CD4-positive, alpha-beta T cell treated with Interleukin-10 for 1 hour (primary cell): ENCODE measurements at places on chromosomes 5 and 9.

DNA sequence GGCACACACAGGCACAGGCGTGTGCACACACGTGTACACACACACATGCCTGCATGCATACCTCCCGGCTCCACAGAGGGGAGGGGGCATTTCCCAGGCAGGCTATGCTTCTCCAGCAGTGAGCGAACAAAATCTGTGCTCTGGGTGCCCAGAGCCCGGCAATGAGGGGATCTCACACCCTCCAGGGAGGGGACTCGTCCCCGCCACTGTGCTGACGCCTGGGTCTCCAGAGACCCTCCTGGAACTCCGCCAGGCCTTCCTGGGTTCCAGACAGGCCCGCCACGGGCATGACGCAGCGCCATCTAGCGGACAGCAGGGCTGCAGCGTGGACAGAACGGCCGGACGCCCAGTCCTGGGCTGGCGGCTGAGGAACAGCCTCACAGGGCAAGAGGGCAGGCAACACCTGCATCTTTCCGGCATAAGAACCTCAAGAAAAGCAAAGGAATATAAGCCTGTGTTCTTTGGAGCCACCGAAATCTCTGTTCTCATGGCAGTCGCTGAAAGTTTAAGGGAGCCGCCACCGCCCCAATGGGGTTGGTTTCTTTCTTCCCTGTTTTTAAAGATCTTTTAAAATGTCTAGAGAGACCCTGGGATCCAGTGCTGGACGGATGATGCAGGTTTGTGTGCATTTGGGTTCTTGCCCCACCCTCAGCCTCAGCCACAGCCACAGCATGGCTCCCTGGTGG, 135.6 kb upstream of the PPP1R26 start:
- peak; percentile 25 for DNase-seq

DNA sequence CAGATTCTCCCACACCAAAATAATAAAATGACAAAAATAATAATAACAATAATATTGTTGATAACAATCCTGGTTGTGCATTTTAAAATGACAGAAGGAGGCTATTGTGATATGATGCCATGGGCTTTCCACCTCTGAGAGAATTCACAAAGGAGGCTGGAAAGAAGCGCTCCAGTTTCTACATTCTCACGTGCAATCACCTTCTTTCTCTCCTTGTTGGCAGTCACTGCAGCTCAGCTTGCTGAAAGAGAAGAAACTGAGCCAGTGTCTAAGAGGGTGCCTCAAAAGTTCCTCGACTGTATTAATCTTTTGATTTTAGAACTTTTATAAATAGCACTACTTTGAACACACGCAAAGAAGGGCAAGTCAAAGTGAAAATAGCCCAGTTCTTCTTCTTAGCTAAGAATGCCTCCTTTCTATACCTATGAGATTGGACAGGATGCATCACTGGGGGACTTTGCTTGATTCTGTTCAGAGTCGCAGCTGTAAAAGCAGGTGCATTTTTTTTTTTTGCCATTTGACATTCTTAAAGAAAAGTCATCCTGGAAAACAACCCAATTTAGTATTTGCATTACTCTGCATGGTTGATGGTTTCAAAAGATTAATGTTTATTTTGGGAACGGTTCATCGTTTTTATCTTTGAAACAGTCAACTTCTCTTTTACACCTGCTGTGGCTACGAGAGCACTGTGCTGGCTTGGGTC, 12.4 kb upstream of the SUB1 start:
- DNase-seq, result no peak

DNA sequence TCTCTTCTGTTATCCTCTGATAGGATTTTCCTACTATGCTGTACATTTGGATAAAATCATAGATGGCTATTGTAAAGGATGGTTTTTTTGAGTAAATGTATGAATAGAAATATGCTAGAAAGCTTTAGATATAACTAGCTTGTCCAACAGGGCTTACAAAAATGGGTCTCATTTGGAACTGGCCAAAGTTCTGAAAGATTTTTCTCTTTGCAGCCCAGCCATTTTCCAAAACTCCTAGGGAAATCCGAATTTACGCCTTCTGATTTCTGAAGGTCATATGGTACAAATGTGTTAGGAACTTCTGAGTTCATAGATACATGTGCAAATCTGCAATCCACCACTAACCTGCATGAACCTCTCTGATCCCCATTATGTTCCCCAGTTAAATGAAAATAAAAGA, 603.9 kb upstream of the C9orf72 start:
- no peak for DNase-seq

DNA sequence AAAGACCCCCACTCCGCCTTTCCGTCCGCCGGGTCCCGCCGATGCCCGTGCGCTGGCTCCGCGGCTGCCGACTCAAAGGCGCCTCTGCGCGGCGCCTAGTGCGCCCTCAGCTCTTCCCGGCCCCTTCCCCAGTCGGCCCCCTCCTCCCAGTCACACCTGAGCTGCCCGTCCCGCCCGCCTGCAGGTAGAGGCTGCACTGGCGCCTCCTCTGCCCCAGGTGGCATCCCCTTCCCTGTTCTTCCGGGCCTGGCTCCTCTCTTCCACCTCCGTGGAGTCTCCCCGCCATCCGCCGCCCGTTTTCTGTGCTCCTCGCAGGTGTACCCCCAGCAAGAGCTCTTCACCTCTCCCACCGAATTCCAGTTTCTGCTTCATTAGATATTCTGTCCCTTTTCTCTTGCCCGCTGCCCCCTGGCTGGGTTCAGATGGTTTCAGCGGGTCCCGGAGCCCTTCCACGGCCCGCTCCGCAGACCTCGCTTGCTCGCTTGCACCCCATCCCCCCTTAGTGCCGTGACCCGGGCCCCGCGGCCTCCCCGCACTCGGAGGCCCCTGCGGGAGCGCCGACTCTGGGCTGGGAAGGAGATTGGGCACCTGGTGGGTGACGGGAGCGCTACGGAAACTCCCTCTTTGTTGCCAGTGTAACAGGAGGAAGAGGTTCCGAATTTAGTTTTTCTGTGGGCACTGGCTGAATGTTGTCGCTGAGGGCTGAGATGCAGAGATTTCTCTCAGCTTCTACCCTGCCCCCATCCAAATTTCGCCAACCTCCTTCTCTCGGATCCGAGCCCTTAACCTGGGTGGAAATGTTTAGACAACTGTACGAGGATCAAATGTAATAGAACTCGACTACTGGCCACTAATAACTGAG, 809 bp downstream of the SLC44A1 start:
- DNase-seq, result peak; percentile 59

DNA sequence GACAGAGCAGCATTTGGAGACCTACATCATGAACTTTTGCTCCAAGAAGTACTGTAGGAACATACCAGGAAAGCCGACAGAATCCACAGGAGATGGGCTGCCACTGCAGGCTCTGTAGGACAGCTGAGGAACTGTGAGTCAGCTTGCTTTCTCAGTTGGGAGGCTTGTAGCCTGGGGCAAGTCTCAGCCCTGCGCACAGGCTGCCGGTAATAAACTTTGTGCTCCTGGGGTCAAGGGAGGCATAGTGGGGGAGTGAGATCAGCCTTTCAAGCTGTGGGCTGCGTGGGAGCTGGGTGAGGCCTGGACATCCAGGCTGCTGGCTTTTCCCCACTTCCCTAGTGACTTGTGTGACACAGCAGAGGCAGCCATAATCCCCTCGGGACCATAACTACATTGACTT, 718.0 kb upstream of the CDH10 start:
- DNase-seq, result no peak

DNA sequence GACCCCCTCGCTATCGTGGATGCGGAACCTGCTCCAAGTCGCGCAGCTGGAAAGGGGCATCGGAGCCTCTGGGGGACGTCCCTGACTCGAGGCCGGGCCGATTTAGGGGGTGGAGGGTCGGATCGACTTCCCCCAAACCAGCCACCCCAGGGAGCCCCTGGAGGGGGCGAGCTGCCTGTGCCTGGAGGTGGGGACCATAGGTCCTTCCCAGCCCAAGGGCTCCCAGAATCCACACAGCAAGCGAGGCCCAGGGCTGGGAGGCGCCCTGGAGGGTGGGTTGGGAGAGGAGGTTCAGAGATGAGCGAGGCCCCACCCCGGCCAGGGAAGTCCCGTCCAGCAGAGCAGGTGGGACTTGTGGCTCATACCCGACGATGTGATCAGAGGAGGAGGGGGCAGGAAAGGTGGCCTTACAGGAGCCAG, 147.6 kb downstream of the GAPVD1 start:
- no peak for DNase-seq

DNA sequence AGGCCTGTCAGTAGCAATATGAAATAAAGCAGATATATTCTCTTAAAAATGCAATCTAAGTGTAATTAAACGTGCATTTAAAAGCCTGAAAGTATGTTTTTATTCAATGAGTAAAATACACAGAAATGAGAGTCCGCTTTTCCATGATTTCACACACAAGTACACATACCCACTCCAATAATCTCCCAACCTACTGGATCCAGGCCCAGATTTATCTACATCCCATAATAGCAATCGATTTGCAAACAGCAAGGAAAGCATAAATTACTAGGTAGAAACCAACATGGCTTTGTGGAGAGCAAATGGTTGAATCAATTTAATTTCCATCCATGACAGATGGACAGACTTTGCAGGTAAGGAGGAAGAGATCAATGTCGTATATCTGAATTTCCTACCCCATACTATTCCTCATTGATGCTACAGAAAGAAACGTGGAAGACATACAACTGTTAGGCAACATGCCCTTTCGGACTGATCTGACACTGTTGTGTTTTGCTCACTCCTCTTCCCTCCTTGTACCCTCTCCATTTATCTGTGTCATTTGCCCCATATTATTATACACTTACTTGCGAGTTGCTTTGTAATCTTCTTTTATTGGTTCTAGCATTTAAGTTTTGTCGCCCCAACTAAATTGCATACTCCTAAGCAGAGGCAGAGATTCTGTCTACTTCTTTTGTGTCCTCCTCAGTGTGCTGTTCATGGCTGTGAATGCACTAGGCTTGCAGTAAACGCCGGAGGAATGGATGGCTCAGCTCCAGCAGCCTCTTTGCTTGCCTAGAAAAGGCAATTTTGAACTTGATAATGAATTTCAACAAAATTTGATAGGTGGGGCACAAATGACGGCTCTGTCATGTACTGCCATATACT, 133.6 kb downstream of the NFIB start:
- no peak for DNase-seq

- no peak for DNase-seq
Observed at GRCh38 chr5:135221696-135222095, 177.3 kb downstream of the MACROH2A1 start.

- no peak for DNase-seq
Observed at GRCh38 chr9:70177121-70177520, 81.7 kb upstream of the SMC5 start.

DNA sequence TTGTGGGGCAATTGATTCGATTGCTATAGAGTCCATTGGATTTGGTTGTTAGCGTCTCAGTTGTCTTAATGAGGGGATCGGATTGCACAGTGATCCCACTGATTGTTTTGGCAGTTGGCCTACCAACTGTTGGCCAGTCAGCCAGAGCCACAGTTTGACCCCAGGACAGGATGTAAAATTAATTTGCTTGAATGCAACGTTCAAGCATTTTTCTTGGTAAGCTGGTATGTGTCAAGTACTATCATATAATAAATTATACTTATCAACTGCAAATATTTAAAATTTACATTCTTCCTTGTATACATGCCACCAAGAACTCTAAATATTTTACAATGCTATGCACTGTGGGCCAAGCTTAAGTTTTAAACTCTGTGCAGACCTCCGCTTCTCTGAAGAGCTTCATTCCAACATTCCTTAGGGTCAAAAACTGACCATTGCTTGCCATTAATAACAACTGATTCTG, 80.4 kb upstream of the OSMR start:
- DNase-seq, result no peak

DNA sequence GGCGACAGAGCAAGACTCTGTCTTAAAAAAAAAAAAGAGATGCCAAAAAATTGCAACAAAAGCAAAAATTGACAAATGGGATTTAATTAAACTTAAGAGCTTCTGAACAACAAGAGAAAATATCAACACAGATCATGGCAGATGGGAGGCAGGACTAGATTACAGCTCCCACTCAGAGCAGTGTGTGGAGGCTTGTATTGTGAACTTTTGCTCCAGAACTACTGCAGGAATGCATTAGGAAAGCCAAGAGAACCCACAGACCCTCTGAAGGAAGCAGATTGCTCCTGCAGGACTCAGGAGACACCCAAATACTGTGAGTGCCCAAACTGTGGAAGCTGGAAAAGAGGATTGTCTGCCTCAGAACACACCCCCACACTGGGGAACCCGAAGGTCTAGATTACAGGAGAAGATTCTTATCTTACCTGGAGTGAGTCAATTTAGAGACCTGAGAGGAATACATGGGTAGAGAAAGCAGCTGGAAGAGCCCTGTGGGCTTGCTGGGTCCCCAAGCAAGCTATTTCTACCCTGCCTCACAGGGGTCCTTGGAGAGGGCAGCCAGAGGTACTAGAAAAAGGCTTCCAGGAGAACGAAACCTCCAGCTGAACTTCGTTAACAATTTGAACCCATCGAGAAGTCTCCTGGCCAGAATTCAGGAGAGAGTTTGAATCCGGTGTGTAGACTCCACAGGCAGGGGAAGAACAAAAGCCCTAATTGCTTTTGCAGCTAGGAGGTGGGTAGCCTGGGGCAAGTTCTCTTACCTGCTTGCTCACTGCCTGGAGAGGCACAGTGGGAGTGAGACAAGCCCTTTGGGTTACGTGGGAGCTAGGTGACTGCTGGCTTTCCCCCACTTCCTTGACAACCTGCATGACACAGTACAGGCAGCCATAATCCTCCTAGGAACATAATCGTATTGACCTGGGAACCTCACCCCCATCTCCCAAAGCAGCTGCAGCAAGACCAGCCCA, 593.4 kb upstream of the RGMB start:
- no peak for DNase-seq

- DNase-seq, result no peak
Observed at GRCh38 chr5:106910486-106910885, 760.3 kb downstream of the EFNA5 start.

DNA sequence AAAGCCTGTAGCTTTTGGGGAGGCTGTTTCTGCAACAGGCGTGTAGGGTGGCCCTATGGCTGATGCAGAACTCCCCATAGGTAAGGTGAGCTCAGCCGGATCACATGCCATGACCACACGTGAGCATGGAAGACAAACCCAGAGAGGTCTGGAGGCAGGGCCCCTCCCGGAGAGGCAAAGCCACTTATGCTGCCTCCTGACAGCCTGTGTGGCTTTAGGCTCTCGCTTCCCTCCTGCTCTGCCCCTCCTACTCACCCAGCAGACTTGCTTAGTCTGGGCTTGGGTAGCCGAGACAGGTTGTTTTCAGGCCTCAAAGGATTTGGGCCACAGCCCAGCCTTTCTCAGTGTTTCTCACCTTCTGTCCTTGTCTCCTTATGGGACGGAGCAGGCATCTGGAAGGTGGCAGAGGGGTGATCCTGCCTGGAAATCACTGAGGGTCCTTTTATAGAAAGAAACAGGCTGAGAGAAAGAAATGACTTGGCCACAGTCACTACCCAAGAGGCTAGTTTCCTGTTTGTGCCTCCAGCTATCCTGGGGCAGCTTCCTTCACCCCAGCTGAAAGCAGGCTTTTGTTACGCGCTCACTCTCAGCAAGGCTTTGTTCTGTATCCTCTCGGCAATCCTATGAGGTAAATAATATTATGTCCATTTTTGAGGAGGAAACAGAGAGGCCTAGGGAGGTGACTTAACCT, 89.9 kb downstream of the DAB2IP start:
- DNase-seq, result no peak

- DNase-seq, result no peak
Observed at GRCh38 chr9:91654527-91654926, 230.9 kb upstream of the NFIL3 start.
